Stimulated activated naive CD4-positive, alpha-beta T cell (primary cell): ENCODE measurements at places on chromosomes 11 and 22.

GRCh38 chr11:112810951-112811350, 150.3 kb upstream of the NCAM1 start:
- DNase-seq: no peak

- no peak for DNase-seq
Measured at GRCh38 chr11:84497181-84497580, 1130.0 kb downstream of the DLG2 start.

- DNase-seq: no peak
Measured at GRCh38 chr11:72652873-72653630, 21.2 kb downstream of the PDE2A start.

DNA sequence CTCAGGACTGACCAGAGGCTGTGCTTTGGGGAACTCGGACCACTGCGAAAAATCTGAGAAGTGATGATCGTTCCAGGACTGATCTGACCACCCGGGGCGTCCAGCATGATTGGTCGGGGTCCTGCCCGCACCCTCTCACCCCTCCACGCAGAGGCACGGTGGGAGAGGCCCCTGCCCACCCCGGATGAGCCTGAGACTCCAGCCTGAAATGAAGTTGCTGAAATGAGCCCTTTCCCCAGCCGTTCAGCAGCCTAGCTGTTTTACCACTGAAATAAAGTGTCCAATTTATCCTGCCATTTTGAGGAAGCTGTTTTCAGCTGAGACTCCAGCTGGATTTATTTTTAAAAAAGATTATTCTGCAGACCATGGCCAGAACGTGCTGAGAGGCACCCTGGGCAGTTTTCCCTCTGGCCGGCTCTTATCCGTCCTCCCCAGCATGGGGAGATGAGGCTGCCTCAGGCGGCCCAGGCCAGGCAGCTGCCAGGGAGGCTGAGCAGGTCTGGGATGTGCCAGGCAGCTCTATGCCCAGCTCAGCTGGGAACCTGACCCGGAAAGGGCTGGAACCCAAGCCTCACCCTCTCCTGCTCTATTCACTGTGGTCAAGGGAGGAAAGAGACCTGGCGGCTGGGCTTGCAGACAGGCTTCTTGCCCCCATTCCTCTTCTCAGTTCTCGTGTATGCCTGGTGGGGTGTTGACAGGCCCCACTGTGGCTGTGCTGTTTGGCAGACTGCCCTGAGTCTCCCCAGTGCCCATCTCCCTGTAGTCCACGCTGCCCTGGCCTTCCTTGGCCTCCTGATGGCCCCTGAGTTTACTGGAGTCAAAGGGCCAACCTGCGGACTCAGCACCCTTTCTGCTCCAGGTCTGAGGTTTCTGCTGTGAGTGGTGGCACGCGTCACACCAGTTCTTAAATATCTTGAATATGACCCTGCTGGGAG, 161.0 kb upstream of the B3GAT1 start:
- DNase-seq: no peak

- no peak for DNase-seq
Measured at GRCh38 chr11:33234397-33235190, 22.6 kb upstream of the HIPK3 start.
